ENCODE measurements at places on chromosomes 6 and 20.

DNA sequence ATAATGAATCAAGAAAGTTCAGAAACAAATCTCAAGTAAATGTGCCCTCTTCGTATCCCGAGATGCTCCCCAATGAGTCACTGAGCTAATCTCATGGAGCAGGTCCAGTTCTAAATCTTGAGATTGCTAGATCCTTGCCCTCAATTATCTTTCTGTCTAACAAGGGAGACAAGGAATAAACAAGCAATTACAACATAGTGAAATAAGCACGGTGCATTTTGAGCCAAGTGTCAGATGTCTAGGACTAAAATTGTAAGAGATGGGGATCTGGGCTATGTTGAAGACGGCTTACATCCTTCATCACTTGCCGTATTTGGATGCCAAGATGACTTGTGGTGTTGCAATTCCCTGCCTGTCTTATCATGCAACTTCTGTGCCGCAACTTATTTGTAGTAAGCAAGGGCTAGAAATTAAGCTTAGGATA, 56.5 kb upstream of the ADGRF1 start:
- DNase-seq: no peak

DNA sequence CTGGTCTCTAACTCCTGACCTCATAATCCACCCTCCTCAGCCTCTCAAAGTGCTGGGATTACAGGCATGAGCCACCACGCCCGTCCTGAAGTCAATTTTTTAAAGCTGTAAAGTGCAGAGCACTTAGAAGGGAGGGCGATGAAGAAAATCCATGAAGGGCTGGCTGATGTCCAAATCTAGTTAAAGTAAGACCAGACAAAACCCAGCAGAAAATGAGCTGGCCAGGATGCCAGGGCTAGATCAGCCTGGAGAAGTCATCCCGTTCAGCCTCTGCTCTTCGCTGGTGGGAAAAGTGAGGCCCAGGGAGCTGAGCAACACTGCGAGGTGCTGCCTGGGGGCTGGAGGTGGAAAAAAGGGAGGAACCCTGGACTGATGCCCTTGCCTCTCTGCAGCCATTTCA, 3.1 kb downstream of the BPIFB4 start:
- no peak for DNase-seq

DNA sequence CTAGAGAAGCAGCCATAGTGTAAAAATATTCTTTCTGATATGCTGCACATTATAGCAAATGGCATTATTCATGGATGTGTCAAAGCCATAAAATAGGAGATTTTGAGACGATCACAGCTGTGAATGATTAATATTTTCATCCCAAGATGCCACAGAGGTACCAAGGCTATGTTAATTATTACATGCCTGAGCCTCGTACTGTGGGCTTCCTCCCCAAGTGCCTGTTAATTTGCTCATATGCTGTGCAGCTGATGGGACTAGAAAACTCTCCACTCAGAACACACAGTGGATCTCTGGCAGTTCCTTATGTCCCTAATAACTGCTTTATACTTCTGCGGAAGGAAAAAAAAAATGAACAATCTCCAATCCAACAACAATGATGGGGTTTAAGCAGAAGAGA, 184.9 kb upstream of the TSHZ2 start:
- DNase-seq: no peak

DNA sequence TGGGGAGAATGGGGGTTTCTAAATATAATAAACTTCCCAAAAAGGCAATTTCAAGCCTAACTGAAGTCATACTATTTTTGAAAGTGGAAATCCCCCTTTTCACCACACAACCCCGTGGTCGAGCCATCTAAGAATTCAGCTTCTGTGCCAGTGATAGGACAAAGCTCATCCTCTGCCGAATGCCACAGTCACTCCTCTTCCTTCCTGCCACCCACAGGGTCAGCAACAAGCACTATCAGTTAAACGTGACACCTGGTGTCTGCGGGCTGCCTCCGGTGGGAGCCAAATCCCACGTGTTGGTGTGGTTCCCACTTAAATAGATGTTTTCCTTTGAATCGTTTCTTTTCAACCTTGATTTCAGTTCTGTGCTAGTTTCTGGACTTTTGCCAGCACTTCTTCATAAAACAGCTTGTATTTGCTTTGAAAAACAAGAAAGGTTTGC, 60.7 kb downstream of the TNFAIP3 start:
- DNase-seq: peak; percentile 45

GRCh38 chr6:137602313-137603197, 108.4 kb upstream of the OLIG3 start:
- no peak for DNase-seq

DNA sequence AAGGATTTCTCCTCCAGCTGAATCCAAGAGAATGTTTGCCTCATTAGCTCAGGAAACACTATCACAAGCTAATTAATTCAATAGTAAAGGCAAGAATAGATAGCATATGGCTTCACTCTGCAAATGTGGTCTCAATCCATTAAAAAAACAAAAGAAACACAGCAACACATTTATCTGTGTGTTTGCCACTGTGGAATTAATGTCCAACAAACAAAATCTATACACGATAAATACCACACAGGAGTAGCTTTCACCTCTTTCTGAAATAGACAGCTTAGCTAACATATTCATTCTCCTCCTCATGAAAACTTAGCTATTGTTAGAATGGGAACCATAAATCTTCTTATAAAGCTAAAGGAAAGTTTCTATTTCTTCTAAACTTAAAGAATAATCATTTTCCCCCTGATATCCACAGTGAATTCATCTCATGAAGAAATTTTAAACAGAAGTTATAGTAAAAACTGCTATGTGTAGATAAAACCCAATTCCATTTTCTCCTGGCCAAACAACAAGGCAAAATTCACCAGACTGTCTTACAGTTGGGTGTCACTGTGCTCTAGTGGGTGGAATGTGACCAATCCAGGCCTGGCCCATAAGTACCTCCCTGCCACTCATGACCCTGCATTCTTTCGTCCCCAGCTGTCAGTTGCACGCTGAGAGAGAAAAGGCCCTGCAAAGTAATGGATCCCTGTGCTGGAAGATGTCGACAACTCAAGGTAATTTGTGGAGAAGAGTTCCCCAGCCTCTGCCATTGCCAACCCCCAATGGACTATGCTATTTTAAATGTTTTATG, 92.9 kb upstream of the NRSN1 start:
- no peak for DNase-seq

GRCh38 chr20:50317609-50318008, 127.0 kb downstream of the CEBPB start:
- DNase-seq: no peak

- DNase-seq: no peak
These were observed 20.2 kb upstream of the MICA start for GRCh38 chr6:31383149-31383548.

- DNase-seq: no peak
These were observed 37.8 kb downstream of the HFE start for GRCh38 chr6:26124781-26125685.

DNA sequence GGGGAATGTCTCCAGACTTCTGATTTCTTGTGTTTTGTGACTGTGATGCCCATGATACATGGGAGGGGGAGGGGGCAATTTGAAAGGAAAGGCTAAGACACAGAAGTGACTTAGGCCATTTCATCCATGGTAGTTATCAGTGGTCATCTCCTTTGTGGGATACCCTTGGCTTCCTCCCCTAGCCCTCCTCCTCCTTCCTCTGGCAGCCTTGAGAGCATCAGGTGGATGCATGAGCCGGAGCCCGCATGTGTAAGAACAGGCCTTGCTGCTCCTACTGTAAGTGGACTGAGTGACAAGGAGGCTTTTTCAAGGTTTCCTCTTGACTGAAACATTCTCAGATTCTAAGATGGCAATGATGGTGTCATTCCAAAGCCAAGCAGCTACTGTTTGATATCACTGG, 874 bp downstream of the CD83 start:
- no peak for DNase-seq

GRCh38 chr6:33630014-33630413, 8.9 kb downstream of the ITPR3 start:
- no peak for DNase-seq

GRCh38 chr6:32814145-32814544, 2.7 kb downstream of the HLA-DOB start:
- no peak for DNase-seq

GRCh38 chr6:115276881-115277565, 783.7 kb downstream of the FRK start:
- no peak for DNase-seq

DNA sequence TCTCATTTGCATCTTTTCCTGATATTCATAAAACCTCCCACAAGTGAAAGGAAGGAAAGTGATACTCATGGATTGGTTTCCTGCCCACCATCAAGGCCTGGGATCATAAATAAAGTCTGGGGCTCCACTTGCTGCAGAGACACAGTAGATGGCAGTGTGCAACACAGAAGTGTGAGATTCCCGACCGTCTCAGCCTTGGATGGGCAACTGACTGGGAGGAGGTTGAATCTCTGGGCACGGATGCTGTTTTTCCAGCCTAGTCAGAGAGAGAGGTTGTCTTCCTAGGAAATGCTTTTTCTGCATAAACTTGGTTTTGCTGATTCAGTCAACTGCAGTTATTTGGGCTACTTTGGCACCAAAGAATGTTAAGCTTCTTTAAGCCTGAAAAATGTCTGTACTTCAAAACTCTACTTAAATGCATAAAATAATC, 9.9 kb upstream of the RFPL4B start:
- no peak for DNase-seq

- DNase-seq: no peak
These were observed 10.4 kb upstream of the BCAS4 start for GRCh38 chr20:50784464-50784863.

- no peak for DNase-seq
These were observed 29.2 kb downstream of the ID4 start for GRCh38 chr6:19866173-19866984.

GRCh38 chr20:11391591-11391990, 526.1 kb upstream of the BTBD3 start:
- DNase-seq: no peak

DNA sequence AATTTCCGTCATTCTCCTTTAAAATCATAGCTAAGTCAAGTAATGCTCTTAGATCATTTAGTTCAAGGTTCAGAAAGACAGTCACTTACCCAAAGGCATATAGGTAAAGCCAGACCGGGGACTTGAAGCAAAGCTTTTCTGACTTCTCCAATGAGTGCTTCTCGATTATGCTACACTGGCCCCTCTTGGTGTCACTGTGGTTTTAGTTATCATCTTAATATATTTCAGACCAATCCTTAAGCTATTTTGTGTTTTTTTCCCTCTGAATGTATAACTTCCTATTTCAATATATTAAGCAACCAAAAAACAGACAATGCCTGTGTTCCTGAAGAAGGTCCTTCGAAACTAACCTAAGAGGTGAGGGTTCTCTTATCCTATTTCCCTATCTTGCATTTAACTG, 3.9 kb downstream of the PRDM1 start:
- DNase-seq: no peak

GRCh38 chr20:13515796-13516558, 122.8 kb downstream of the TASP1 start:
- no peak for DNase-seq

- DNase-seq: no peak
These were observed 1273.9 kb upstream of the MAP3K7 start for GRCh38 chr6:91860541-91861335.

GRCh38 chr6:107103082-107103481, 12.2 kb downstream of the BEND3 start:
- no peak for DNase-seq

- DNase-seq: no peak
These were observed 128.6 kb upstream of the PLCB4 start for GRCh38 chr20:8940326-8940725.

GRCh38 chr20:57743450-57744095, 33.8 kb upstream of the PMEPA1 start:
- DNase-seq: no peak

- DNase-seq: no peak
These were observed 60.7 kb downstream of the SYNJ2 start for GRCh38 chr6:158042245-158042798.

- DNase-seq: no peak
These were observed 35.6 kb upstream of the GATA5 start for GRCh38 chr20:62511300-62511914.

- DNase-seq: no peak
These were observed 523.6 kb upstream of the EYS start for GRCh38 chr6:66230591-66230990.

DNA sequence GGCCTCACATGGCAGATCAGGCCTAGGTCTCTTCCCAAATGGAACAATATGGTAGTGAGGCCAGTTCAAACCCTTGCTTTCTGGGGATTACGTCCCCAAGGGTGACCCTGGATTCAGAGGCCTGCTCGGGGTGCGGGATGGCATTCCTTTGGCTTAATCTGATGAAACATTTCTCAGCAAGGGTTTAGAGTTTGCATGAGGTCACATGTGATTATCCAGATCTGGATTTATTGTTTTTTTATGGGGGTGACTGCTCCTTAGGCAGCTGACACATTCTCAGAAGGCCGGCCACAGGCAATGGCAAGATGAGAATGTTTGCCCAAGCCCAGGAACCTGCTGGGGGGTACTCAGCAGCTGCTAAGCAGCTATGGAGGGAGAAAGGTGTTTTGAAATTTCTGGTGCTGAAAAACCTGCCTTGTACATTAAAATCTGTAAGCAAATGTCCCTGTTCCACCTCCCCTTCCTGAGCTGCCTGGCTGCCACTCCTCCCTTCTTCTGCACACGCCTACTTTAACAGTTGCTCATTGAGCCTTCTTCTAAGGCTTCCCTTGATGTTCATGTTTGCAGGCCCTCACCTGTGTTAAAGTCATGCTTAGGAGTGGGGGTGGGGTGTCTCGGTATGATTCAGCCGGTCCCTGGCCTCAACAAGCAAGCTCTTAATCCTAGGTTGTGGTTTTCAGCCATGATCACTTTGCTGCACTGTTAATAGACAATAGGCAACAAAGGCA, 37.9 kb upstream of the FUCA2 start:
- no peak for DNase-seq

- no peak for DNase-seq
These were observed 766 bp downstream of the SLC16A10 start for GRCh38 chr6:111087871-111088667.

DNA sequence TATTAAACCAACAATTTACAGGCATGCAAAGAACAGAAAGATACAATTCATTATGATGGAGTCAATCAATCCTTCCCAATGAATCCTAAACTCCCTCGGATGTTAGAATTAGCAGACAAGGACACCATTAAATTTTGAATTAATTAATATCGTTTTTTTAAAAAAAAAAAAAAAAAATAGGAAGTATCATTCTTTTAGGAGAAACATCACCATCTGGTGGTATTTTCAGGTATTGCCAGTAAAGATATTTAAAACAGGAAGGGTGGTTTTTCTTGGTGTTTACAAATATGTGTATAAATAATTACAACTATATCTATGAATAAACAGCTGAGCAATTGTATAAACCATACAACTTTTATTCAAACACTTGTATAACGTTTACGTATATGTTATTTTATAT, 564.4 kb downstream of the HAO1 start:
- no peak for DNase-seq

DNA sequence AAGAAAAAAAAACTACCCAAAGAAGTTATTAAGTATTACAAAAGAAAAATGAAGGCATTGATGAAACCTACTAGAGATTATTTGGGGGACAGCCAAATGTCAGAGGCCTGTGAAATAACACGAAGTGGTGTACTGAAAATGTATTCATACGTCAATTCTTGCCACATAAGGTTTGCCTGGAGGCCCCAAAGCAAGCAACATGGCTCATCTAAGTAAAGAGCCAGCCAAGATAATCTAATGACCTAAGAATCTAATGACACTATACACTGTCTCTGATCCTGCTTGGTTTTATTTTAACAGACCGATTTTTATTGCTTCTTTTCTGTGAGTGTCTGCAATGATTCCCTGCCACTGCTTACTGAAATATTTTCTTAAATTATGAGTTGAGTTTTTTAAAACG, 34.7 kb downstream of the FILIP1 start:
- no peak for DNase-seq

Data from stimulated activated CD8-positive, alpha-beta memory T cell treated with anti-CD3 and anti-CD28 coated beads, Interleukin-7, amount 100 ng/mL, for 1 hour (primary cell).